ENCODE measurements at places on chromosomes 7 and 10. TPM values are rescaled to one million over a fixed set of nuclear protein-coding genes. Genes with fewer than 3 reads are reported as not detected.

Gene SLC37A3
- total RNA-seq: 72.1 TPM

Gene ANXA8
- total RNA-seq: not detected

Gene TLX1
- not detected for total RNA-seq

Gene BMPR1A
- total RNA-seq: 79.0 TPM

Gene AKR1C8
- total RNA-seq: not detected

Gene TBXAS1
- total RNA-seq: 7.3 TPM

Gene TRIP6
- total RNA-seq: 122 TPM

Gene WBP1L
- total RNA-seq: 194 TPM

Gene CADPS2
- total RNA-seq: 46.2 TPM

Gene COL1A2
- total RNA-seq: 50.4 TPM

- DNase-seq: no peak
These were observed 55.3 kb downstream of the INPP5A start for GRCh38 chr10:132592790-132593383.

GRCh38 chr10:71763352-71764127 lies 9.8 kb downstream of the VSIR start:
- DNase-seq: no peak

GRCh38 chr10:23100331-23101030 lies 5.1 kb downstream of the MSRB2 start:
- no peak for DNase-seq

DNA sequence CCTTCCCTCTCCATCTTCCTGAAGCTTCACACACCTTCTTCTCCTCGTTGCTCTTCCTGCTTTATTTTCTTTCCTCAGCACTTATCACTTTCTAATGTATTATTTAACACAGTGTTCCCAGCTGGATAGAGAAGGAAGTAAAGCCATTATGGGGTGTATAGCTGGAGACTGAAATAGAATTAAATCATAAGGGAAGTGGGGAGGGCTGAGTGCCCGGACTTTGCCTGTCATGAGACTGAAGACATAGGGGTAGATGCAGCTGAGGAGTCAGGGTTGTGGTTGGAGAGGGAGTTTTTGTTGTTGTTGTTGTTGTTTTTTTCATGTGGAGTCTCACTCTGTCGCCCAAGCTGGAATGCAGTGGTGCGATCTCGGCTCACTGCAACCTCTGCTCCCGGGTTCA lies 65.3 kb downstream of the GALNT11 start:
- DNase-seq: no peak

GRCh38 chr7:154858836-154859537 lies 143.9 kb downstream of the PAXIP1 start:
- no peak for DNase-seq

GRCh38 chr7:137940218-137940617 lies 61.7 kb downstream of the CREB3L2 start:
- DNase-seq: no peak

GRCh38 chr7:88117325-88117724 lies 102.5 kb downstream of the SRI start:
- DNase-seq: no peak

DNA sequence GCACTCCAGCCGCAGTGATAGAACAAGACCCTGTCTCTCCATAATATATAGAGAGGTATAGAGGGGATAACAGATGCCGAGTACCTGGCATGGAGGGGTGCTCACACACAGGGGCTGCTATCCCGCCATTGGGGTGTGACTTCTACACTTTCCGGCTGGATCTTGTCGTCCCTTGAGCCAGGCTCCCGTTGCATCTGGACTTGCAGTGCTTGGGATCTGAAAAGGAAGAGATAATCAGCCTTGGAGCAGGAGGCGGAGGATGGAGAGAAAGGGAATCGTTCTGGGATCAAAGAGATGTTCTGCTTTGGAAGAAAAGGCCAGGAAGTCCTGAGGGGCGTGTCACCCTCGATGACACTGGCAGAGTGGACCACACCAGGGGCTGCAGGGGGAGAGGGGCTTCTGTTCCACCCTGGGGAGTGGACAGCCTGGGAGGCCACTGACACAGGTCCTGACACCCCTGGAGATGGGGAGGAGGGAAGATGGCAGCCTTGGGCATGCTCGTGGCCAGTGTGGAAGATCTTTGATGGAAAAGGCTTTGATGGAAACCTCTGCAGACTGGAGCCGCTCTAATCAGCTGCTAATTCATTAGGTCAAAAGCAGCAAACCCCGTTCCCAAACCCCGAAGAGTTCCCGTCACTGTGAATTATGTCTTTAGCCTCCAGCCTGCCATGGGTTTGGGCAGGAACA lies 85.1 kb downstream of the CARD11 start:
- no peak for DNase-seq

DNA sequence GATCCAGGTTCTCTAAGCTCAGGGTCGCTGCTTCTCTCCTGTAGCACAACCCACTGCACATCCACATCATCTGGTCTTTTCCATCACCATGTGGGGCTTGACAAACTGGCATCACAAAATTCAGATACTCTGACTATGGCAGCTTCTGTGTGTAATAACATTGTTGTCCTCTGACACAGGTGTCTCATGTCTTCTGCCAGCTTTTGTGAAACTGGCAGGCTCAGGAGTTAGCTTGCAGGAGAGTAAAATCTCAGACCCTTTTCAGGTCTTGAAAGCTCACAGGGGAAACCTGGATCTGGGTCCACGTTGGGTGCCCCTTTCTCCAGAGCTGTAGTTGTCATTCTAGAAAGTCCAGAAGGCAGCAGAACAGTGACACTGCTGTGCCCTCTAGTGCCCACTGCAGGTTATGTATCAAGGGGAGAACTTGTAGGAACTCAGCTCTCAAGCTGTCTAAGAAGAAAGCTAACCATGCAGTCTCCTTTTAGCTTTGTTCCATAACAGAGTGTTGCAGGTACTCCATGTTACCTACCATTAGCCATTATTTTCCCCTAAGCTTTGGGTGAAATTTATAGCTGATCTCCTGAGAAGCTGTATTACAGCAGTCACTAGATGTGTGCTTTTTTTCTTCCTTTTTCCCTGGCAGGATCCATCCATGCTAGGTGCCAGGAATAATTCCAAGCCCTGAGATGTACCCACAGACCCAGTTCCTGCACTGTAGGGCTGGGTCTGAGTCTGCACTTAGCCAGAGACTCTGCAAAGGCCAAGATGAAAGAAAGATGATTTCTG lies 102.7 kb downstream of the ZNF248 start:
- DNase-seq: no peak

DNA sequence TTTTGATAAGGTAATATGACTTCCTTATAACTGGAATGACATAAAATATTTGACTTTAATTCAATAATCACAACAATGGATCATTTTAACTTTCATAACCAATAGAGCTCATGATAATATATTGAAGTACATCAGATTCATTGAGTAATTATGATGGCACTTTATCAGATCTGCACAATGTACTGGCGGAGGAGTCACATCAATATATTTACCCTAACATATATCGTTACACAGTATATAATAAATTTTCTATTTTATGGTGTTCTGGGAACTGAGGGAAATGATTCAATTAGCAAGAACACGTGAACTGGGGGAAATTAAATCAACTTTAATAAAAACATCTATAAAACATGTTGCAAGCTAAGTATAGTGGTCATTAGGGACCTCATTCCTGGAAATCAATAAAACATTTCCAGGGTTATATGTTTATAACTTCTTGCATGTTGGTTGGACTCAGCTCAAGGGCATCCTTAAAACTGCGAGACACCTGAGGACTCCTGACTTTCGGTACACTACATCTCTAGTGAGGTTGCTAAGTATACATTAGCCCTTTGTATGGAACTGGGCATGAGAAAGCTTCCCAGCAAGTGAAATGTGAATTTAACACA lies 254.0 kb downstream of the KCND2 start:
- DNase-seq: no peak

DNA sequence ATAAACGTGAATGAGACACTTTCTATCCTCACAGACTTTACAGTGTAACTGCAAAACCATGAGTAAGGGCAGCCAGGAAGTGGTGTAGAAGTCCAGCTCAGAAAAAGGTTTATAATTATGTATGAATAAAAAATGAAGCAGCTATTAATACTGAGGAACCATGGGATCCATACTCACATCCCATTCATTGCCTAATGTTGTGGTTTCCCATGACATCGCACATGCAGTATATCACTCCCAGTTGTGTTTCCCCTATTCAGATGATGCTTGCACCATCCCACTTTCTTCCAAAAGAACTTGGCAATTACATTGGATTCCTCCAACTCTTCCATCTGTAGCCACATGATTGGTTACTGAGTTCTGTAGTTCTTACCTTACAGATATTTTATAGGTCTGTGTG lies 74.5 kb upstream of the SEMA3D start:
- DNase-seq: no peak

DNA sequence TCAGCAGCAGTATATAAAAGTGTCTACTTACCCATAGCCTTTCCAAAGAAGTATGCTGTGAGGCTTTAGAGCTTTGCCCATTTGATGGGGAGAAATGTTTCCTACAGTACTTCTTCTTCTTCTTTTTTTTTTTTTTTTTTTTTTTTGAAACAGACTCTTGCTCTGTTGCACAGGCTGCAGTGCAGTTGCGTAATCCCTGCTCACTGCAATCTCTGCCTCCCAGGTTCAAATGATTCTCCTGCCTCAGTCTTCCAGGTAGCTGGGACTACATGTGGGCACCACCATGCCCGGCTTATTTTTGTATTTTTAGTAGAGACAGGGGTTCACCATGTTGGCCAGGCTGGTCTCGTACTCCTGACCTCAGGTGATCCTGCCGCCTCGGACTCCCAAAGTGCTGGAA lies 101.7 kb upstream of the TMEM26 start:
- no peak for DNase-seq

GRCh38 chr7:119996634-119997033 lies 276.3 kb upstream of the KCND2 start:
- no peak for DNase-seq

GRCh38 chr7:6680146-6680545 lies 26.6 kb downstream of the ZNF12 start:
- DNase-seq: no peak

- no peak for DNase-seq
These were observed 556.8 kb upstream of the GALNT17 start for GRCh38 chr7:70574970-70575799.

DNA sequence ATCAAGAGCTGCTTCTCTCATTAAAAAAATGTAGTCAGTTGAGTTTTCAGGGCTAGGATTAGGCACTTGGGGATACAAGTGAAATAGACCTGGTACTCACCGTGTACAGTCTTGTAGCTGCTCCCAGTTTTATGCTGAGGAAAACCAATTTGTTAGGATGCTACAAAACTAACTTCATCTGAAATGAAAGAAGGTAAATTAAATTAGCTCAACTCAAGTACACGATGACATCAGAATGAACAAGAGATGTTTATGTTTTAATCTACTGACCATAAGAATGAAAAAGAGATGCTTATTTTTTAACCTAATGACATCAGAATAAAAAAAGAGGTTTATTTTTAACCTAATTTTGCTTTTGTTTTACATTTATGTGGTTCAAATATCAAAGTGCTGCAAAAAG lies 73.7 kb downstream of the AP3M1 start:
- no peak for DNase-seq

- DNase-seq: no peak
These were observed 154.5 kb downstream of the RNF133 start for GRCh38 chr7:122544463-122544862.
